Stimulated activated CD4-positive, alpha-beta T cell treated with anti-CD3 and anti-CD28 coated beads, Interleukin-15, amount 100 ng/mL, for 1 hour (primary cell): ENCODE measurements at places on chromosomes 3 and 15.

DNA sequence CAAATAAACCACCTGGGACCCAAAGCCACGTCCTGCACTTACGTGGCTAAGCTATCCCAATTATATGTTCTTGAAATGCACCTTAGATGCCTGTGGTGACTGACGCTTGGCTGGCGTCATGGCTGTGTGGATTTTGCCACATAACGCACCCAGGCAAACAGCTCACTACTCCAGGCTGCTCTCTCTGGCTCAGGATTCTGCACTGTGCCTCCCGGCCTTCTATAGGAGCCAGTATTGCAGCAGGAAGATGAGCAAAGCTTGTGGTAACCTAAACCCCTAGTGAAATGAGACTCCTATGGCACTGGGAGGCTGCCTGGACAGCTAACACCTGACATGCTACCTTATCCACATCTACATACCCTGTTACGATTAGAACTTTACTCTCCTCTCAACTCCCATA lies 179.3 kb downstream of the THRB start:
- DNase-seq, result no peak

- DNase-seq, result no peak
These were observed 644.3 kb downstream of the NR2F2 start for GRCh38 chr15:96974761-96975160.

GRCh38 chr3:156978481-156978961 lies 152.4 kb downstream of the LEKR1 start:
- DNase-seq, result no peak

GRCh38 chr3:189406148-189406547 lies 225.0 kb upstream of the TP63 start:
- no peak for DNase-seq

DNA sequence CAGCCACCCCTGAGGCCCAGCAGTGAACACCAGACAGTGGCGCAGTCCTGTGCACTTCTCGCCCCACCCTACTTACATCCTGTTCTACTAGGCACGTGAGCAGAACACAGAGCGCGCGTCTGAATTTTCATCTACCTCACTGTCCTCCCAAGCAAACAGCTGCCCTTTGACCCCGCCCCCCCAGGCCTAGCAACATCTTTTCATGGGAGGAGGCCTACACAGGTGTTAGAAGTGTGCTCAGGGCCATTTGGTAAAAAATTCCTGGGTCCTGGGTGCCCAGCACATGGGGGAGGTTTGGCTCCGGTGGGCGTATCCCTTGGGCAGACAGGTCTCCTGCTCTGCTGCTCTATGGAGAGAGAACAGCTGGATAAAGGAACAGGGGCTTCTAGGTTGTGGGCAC lies 95.0 kb downstream of the MYLK start:
- DNase-seq, result no peak

- DNase-seq, result no peak
These were observed 37.0 kb downstream of the EPHB3 start for GRCh38 chr3:184598574-184598927.

DNA sequence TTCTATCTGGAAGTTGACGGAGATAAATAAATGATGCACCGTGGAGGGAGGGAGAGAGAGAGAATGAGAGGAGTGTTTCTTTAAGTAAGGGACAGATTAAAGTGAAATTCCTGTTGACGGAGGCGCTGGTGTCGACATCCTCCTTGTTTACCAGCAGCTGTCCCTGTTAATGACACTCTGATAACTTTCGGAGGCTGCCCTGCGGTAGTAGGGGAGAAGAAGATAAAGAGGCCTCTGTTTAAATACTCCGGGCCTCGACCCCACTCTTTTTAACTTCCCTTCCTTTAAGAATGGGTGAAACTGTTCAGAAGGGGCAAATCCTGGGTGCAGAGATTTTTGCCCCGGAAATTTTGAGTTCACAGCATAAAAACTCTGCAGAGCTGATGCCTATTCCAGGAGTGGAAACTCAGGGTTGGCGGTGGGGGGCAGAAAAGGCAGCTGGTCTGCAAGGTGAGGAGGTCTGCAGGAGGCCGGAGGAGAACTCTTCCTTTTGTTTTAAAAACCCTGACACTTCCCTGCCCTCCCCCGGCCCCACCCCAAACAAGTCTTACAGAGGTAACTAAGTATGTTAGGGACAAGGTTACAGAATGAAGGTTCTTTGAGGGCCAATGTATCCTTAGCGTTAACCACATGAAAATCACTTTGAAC lies 276.6 kb upstream of the NR2F2 start:
- no peak for DNase-seq

DNA sequence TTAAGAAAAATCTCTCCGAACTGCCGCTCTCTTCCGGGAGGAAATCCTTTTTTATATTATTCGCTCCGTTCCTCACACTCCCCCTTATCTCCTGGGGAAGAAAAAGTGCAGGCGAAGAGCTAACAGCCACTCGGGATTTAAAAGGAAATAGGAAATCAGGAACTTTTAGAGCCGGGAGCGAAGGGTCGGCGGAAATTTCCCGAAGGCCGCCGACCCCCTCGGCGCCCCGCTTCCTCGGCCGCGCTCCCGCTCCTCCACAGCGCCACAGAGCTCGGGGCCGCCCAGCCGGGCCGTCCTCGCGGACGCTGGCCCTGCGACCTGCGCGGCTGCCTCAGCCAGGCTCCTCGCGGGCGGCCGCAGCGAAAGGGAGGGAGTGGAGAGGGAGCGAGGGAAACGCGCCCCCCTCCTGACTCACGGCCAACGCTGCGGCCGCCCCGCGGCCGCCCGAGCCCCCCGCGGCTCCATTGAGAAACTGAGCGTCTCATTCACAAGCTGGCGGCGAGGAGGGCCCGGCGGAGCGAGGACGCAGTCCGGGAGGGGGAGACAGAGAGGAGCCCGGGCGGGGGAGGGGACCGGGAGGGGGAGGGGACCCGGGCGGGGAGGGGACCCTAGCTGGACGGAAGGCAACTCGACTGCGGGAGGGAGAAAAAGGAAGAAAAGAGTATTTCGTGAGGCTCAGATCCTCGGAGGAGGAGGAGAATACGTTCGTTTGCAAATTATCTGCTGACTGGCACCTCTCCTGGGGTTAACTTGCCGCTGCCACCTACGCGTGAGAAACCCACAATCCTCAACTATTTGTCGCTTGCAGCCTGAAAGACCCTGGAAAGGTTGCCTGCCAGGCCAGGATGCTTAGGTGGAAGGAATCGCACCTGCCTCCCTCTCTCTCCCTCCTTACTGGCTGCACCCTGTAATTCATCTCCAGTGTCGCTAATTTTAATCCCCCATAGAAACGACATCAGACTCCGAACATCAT lies at the start of gene PTPN9:
TSS of gene PTPN9 (minus strand) at position 368 of the 973 bp plus-strand sequence. CDS start 539 bp downstream, outside the sequence.
- peak; percentile 42 for DNase-seq

GRCh38 chr15:33848011-33848410 lies 120.3 kb upstream of the CHRM5 start:
- DNase-seq, result no peak

- no peak for DNase-seq
These were observed 357.7 kb downstream of the OTOL1 start for GRCh38 chr3:161854232-161854771.

GRCh38 chr3:158111861-158112260 lies 2.0 kb downstream of the RSRC1 start:
- no peak for DNase-seq

- DNase-seq, result no peak
These were observed 800.6 kb upstream of the LMCD1 start for GRCh38 chr3:7700977-7701376.

DNA sequence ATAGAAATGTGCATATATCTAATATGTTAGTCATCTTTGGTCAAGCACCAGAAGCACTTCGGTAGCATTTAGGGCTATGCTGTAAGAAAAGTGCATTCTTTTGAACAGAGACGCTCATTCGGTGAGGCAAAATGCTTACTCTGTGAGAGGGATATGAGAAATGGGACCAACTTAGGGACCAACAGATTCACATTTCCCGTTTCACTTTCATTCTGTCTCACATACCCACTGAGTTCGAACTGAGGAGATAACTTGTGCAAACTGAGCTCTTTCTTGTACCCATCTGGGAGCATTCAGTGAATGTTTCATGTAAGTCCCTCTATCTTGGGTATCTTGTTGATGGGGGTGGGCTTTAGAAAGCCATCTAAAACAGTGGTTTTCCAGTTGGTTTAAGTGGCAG lies 135.3 kb downstream of the FEZF2 start:
- no peak for DNase-seq

- no peak for DNase-seq
These were observed at the start of gene SLC24A1 for GRCh38 chr15:65621638-65622037. TSS of gene SLC24A1 (plus strand) at chr15:65621938. CDS start at chr15:65624081, 2,143 bp downstream.

DNA sequence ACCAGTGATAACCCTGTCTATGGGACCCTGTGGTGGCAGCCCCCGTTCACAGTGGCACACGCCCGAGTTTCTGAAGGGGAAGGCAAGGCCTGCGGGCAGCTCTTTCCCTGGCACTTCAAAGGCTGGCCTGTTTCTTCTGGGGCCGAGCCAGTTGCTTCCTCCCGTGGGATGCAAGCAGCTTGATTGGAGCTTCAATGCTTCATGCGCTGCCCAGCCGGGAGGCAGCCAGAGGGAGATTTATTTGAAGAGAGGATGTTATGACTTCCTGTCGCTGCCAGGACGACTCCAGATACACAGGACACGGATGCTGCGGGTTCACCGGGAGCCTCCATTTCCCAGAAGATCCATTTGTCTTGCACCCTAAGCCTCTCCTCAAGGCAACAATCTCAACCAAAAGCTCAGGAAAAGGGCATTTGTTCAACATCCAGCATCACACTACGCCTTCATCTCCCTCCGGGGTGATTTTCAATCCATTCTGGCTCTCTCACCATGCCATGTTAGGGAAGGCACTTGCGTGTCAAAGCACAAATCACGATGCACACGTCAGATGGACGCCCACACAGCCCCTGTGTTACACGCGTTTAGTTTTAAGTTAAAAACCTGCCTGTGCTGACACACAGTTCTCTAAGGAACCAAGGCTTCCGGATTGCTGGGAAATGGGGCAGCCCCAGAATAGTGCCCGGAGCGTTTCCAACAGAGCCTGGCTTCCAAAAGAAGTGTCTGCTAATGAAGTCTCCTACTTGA lies 330.2 kb downstream of the OCA2 start:
- no peak for DNase-seq

DNA sequence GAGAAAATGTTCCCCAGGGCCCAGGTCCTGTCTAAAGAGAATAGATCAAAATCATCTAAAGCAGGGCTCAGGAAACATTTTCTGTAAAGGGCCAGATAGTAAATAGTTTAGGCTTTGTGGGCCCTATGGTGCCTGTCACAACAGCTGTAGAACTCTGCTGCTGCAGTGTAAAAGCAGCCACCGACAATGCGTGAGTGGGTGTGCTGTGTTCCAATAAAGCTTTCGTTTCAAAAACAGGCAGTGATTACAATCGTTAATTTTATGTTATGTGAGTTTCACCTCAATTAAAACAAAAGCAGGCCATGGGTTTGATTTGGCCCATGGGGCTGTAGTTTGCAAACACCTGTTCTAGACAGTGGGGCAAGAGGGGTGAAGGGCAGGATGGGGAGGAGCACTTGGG lies 12.5 kb upstream of the HEG1 start:
- no peak for DNase-seq

DNA sequence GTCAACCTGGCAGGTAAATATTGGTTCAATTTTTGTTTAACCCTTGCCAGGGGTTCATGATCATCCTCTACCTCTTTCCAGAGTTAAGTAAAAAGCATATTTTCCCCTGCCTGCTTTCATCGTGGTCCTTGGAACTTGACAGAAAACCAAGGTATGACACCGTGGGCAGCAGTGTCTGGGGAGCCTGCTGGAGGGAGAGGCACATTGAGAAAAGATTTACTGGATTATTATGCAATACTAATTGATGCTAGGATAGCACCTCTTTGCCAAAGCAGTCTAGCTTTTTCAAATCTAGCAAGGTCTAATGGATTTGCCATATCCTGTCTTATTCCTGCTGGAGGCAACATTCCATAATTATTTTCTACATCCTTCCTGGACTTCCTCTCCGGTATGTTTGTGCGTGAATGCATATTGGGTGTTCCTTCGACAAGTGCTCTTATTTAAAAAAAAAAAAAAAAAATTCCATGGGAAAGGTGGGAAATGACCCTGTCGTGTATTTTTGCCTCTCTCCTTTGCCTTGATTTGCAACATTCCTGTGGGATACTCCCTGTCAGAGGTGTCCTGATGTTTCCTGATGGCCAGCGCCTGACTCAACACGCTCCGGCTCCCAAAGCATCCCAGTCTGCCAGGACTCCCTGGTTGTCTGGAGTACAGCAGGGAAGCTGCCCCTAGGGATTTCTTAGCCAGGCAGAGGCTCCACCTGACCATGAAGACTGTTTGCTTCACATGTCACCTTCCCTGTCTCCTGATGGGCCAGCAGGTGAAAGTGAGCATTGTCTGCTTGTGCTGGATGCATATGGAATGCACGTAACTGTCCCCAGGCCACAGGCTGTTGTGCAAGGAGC lies 6.3 kb downstream of the BHLHE40 start:
- no peak for DNase-seq

GRCh38 chr3:26562021-26562768 lies 60.4 kb upstream of the LRRC3B start:
- no peak for DNase-seq

DNA sequence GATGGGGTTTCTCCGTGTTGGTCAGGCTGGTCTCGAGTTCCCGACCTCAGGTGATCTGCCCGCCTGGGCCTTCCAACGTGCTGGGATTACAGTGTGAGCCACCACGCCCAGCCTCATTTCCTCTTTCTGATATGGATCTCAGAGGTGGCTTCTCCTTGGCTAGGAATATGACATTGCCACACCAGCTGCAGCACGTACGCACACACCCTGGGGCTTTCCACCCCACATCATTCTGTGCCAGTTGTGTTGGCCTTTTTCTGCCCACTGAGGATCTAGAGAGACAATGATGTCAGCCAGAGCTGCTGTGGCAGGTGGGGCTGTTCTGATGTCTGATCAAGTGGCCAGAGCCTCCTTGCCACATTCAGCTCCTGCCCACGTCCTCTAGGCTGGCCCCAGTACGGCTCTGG lies 29.0 kb downstream of the TMEM45A start:
- DNase-seq, result no peak

- DNase-seq, result no peak
These were observed 26.3 kb upstream of the THRB start for GRCh38 chr3:24520976-24521419.

DNA sequence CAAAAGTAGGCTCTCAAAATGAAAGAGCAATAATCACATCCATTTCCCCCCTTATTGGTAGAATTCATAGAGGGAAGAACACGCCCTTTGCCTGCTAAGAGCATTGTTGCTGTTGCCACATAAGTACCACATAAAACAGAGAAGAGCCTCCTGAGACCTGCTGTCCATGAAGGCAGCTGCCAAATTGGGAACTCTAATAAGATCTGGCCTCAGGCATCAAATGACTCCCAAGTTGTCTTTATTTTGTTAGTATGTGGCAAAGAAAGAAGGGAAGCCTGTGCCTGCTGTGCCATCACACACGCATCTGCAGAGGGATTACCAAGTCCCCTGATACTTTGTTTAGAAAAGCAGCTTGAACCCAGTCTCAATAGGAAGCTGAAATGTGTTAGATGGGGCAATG lies 23.9 kb downstream of the VGLL3 start:
- no peak for DNase-seq

GRCh38 chr15:55915876-55916567 lies 77.4 kb downstream of the NEDD4 start:
- DNase-seq, result no peak

- no peak for DNase-seq
These were observed 126.5 kb downstream of the UBE2E2 start for GRCh38 chr3:23329471-23330105.

DNA sequence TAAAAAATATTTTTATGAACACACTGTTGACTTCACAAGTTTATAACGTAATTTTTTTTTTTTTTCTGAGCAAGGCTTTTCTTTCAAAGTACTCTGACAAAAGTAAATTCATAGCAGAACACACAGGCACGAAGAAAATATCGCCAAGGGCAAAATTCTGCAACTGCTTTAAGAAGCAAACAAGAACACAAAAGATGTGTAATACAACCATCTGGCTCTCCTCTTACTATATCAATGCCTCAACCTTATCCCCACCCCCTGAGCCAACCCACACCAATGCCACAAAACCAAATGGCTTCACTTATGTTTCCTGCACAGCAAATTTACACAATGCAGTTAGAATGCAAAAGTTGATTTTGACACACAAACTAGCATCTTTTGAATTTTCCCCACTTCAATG lies 274.2 kb downstream of the FOXP1 start:
- DNase-seq, result no peak
